Uterine smooth muscle cell (primary cell): ENCODE measurements at places on chromosomes 16 and 17. TPM values are rescaled to one million over a fixed set of nuclear protein-coding genes. Genes with fewer than 3 reads are reported as not detected.

ABCA9 gene
- 4.3 and 7.0 TPM in 2 replicates for total RNA-seq

ABCA10 gene
- 0.44 and 1.00 TPM in 2 replicates for total RNA-seq

KCNH4 gene
- total RNA-seq, result not detected in 2 replicates

CCL16 gene
- not detected in 2 replicates for total RNA-seq

HCRT gene
- total RNA-seq, result not detected in 2 replicates

CD300E gene
- total RNA-seq, result not detected in 2 replicates

NLRC5 gene
- total RNA-seq, result 16.7 and 22.2 TPM in 2 replicates

CCL17 gene
- total RNA-seq, result not detected in 2 replicates

KRTAP3-2 gene
- total RNA-seq, result not detected in 2 replicates

RAC3 gene
- 7.4 and 9.0 TPM in 2 replicates for total RNA-seq

KRT32 gene
- total RNA-seq, result not detected in 2 replicates

KRTAP9-3 gene
- not detected in 2 replicates for total RNA-seq

TOM1L2 gene
- 19.9 and 22.7 TPM in 2 replicates for total RNA-seq

OTOA gene
- under 0.01 TPM in 2 replicates for total RNA-seq

CYB5B gene
- 104 and 151 TPM in 2 replicates for total RNA-seq

HOXB5 gene
- total RNA-seq, result not detected in 2 replicates

CHST5 gene
- under 0.01 and 0.11 TPM in 2 replicates for total RNA-seq

KRT33B gene
- total RNA-seq, result 1.1 and 2.7 TPM in 2 replicates

ELP5 gene
- 33.0 and 35.5 TPM in 2 replicates for total RNA-seq

AHSP gene
- not detected in 2 replicates for total RNA-seq

BAHCC1 gene
- 3.3 and 4.6 TPM in 2 replicates for total RNA-seq

GAS7 gene
- total RNA-seq, result 3.0 and 6.5 TPM in 2 replicates

TUBG2 gene
- total RNA-seq, result 7.4 and 11.0 TPM in 2 replicates

NBR1 gene
- 96.4 and 131 TPM in 2 replicates for total RNA-seq

SLC35G3 gene
- total RNA-seq, result not detected in 2 replicates

RHBDL3 gene
- under 0.01 and 0.22 TPM in 2 replicates for total RNA-seq

CCL11 gene
- 0.12 TPM in 1 of 2 replicates, not detected in the other for total RNA-seq

ABCC12 gene
- under 0.01 TPM in 1 of 2 replicates, not detected in the other for total RNA-seq

KRTAP2-1 gene
- total RNA-seq, result not detected in 2 replicates

DCXR gene
- total RNA-seq, result 47.3 and 55.2 TPM in 2 replicates

CRYM gene
- 2.2 and 4.4 TPM in 2 replicates for total RNA-seq

C1QL1 gene
- total RNA-seq, result 0.22 and 0.37 TPM in 2 replicates

NPIPA2 gene
- 0.12 and 1.00 TPM in 2 replicates for total RNA-seq

AIPL1 gene
- not detected in 2 replicates for total RNA-seq

PHOSPHO1 gene
- total RNA-seq, result not detected in 2 replicates

MARCHF10 gene
- under 0.01 TPM in 1 of 2 replicates, not detected in the other for total RNA-seq

SP6 gene
- 0.11 TPM in 1 of 2 replicates, not detected in the other for total RNA-seq

IRX3 gene
- total RNA-seq, result 0.12 and 0.22 TPM in 2 replicates

RAB37 gene
- total RNA-seq, result 0.11 TPM in 1 of 2 replicates, not detected in the other

SLC47A1 gene
- total RNA-seq, result 0.55 and 1.5 TPM in 2 replicates

CDK10 gene
- total RNA-seq, result 58.2 and 58.4 TPM in 2 replicates

ZP2 gene
- not detected in 2 replicates for total RNA-seq

RNF112 gene
- 1.5 and 2.1 TPM in 2 replicates for total RNA-seq

TLCD2 gene
- total RNA-seq, result 2.3 and 4.6 TPM in 2 replicates

KLHL10 gene
- total RNA-seq, result 0.12 TPM in 1 of 2 replicates, not detected in the other

SLC47A2 gene
- not detected in 2 replicates for total RNA-seq

OR2C1 gene
- total RNA-seq, result 0.25 TPM in 1 of 2 replicates, not detected in the other

PITPNC1 gene
- 16.7 and 53.1 TPM in 2 replicates for total RNA-seq

GNAO1 gene
- total RNA-seq, result under 0.01 TPM in 2 replicates

NEURL4 gene
- total RNA-seq, result 24.0 and 32.6 TPM in 2 replicates

NPIPB6 gene
- 0.33 and 0.75 TPM in 2 replicates for total RNA-seq

TERB1 gene
- 0.11 TPM in 1 of 2 replicates, not detected in the other for total RNA-seq

NOG gene
- total RNA-seq, result 0.75 and 2.7 TPM in 2 replicates

PKMYT1 gene
- total RNA-seq, result 3.5 and 16.8 TPM in 2 replicates

TBX6 gene
- total RNA-seq, result 0.11 and 0.12 TPM in 2 replicates
